ENCODE measurements at places on chromosomes 2 and 18.

- DNase-seq, result no peak
These were observed 81.5 kb downstream of the ZNF407 start for GRCh38 chr18:74679006-74679678.

DNA sequence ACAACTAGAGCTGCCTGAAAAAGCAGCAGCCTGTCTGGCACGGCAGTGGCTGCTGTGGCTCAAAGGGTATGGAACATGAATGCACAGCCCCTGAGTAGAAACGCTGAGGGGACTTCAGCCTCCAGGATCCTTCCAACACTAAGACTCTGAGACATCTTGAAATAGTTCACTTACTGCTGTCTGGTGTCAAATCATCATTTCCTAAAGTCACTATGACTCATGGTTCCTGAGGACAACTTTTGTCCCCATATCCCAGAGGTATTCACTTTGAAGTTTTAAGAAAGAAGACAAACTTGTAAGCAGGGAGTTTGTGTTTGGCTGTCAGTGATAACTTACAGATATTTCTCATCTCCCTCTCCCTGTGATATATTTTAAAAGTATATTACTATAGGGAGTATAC lies 33.3 kb upstream of the NEB start:
- no peak for DNase-seq

DNA sequence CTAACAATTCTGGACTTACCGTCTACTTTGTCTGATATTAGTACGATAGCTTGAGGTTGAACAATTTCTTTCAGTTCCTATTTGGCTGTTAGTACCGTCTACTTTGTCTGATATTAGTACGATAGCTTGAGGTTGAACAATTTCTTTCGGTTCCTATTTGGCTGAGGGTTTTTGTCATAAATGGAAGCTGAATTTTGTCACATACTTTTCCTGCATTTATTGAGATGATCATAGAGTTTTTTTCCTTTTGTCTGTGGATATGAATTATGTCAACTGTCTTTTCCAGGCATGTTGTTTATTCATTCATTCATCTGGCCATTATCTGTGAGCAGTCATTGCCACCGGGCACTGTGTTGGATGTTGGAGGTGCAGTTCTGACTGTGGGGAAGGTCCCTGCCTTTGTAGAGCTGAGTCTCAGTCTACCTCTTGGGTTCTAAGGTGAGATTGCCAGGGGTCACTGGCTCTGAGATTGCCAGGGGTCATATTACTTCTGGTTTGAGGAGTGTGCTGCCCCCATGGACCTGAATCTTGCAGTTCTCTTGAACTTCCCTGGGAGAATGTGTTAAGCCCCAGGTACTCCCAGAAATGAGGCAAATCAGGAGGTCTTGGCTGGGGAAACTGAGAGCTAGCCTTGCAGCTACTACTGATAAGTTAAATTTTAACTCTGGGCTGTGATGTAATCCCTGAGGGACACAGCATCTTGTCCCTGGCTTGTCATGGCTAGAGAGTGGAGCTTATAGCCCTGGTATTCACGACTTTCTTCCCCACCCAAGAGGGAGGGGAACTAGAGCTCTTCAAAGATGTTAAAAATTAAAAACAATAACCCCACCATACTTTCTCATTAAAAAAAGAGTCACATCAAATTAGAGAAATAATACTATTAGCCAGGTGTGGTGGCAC lies 89.1 kb upstream of the MBOAT2 start:
- DNase-seq, result no peak

DNA sequence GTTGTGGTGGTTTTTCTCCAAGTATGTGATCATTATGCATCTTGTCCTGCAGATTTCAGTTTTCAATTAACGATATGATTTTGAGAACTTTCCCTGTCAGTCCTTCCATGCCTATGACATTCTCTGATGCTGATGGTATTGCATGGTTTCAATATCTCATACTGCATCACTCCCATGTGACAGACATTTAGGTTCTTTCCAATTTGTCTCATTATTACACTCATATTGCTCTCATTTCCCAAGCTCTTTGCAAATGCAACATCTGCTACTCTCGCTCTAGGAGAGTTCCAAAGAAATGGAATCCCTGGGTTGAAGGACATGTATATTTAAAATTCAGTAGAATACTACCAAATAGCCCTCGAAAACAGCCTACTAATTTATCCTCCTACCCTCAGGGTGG lies 125.5 kb downstream of the MARCHF4 start:
- DNase-seq, result no peak

DNA sequence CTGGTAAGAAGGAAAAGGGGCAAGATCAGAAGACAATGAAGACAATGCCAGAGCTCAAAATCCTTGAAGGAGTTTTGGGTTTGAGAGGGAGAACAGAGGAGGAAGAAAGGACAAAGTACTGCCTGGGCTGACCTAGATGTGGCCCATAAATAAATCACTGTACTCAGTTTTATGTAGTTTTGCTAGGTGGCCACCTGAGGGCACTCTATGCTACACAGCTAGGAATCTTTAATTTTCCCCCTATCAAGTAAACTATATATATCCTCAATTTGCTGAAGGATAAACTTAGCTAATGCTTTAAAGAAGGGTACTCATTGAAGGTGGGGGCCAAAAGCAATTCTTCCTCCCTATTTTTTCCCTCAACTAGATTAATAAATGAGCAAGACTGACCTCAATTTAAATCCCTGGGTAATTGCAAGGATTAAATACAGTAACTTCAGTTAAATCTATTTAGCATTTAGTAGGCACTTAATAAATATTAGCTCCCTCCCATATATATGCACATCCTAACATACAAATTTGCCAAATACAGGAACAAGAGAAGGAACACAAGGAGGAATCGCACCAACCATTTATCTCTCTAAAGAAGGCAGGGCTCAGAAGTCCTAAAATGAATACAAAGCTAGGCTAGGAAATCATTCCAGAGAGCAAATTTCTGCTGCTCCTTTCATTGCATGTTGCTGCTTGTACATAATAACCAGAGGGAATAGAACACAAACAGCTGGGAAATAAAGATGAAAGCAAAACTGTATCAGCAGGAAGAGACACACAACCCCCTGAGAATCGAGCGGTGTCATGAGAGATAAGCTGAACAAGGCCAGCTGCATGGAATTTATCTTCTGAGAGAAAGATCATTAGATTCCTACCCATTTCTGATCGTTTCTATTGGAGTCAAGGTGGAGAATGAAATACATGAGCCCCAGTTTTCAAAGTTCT lies 540.1 kb downstream of the NRXN1 start:
- DNase-seq, result peak; percentile 20

GRCh38 chr2:121898483-121898882 lies 143.0 kb downstream of the TSN start:
- no peak for DNase-seq

GRCh38 chr2:102337012-102337411 lies 18.6 kb upstream of the IL18R1 start:
- DNase-seq, result no peak

GRCh38 chr18:68740966-68741365 lies 26.1 kb upstream of the TMX3 start:
- no peak for DNase-seq

DNA sequence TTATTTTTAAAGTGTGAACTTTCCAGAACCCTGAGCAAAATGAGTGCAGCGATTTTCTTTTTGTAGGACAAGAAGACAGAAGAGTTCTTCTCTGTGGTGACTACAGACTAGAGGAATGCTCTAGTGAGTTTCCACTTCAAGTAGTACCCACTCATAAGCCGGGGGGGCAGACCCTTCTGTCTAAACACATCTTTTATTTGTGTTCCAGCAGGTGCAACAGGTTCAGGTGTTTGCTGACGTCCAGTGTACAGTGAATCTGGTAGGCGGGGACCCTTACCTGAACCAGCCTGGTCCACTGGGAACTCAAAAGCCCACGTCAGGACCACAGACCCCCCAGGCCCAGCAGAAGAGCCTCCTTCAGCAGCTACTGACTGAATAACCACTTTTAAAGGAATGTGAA lies 25.2 kb downstream of the PTRHD1 start:
- DNase-seq, result no peak

- no peak for DNase-seq
These were observed 15.8 kb downstream of the HS1BP3 start for GRCh38 chr2:20635113-20635510.

DNA sequence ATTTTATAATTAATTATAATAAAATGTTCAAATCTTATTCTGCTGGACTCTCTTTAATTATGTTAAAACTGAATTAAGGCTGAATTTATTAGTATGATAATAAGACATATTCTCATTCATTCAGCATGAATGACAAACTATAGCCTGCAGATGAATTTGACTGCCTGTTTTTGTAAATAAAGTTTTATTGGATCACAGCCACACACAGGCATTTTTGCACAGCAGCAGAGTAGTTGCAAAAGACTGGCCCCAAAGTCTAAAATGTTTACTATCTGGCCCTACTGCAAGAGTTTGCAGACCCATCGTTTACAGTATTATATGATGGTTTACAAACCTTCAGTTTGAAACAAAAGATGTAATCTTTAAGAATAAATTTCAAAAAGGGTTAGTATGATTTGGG lies 58.6 kb downstream of the RMDN2 start:
- no peak for DNase-seq

DNA sequence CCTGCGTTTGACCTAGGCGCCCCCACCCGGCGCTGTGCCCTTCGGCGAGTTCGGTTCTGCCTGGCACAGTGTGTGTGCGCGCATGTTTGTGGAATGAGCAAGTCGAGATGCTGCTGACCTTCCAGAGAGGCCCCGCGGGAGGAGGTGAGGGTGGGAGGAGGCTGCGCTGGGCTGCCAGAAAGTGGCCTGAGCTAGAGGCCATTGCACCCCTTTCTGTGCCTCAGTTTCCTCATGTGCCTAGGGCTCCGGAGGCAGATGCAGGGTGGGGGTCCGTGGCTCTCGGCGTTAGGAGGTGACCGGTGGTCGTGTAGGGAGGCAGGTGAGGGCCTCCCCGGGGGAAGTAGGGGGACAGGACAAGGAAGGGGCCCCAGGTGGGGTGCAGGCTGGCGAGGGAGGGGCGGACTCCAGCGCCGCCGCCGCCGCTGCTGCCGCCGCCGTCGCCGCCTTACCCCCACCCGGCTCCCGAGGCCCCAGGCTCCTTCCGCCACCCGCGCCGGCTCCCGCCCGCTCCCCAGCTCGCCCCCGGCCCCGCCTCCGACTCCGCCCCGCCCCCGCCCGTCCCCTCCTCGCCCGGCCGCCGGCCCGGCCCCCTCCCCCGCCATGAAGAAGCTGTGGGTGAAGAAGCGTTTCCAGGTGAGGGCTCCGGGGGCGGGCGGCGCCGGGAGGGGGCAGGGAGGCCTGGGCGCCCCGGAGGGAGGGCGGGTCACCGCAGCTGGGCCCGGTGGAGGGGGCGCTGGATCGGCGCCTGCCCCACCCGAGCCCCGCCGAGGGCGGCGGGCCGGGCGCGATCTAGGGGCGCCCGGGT lies 7.0 kb downstream of the SPEG start:
- DNase-seq, result peak; percentile 64

DNA sequence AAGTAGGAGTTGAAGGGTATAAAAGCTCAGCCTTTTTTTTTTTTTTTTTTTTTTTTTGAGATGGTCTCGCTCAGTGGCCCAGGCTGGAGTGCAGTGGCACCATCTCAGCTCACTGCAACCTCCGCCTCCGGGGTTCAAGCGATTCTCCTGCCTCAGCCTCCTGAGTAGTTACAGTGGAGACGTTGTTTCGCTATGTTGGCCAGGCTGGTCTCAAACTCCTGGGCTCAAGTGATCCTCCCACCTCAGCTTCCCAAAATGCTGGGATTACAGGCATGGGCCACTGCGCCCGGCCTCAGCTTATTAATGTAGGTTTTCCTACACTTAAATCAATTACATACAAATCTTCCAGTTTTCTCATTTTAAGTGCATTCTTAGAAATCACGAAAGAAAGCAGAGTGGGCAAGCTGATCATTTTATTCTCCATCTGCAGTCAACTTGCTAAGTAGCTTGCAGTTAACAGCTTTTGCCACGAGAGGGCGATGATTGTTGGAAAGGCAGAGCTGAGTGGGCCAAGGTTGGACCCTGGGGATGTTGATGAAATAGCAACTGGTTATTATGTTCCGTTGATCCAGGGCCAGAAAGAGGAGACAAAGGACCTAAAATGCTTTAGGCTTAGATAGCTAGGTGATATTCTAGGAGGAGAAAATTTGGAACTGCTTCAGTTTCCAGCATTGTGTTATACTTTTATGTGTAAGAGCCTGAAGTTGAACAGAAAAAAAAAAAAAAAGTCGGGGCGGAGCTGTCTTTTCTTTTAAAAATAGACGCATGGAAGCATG lies 234.4 kb upstream of the EPAS1 start:
- peak; percentile 70 for DNase-seq

GRCh38 chr2:66890166-66890742 lies 455.3 kb downstream of the MEIS1 start:
- DNase-seq, result no peak

- DNase-seq, result no peak
These were observed 39.6 kb upstream of the LDLRAD4 start for GRCh38 chr18:13178976-13179375.

GRCh38 chr2:28516950-28517349 lies 21.1 kb downstream of the PLB1 start:
- DNase-seq, result no peak

DNA sequence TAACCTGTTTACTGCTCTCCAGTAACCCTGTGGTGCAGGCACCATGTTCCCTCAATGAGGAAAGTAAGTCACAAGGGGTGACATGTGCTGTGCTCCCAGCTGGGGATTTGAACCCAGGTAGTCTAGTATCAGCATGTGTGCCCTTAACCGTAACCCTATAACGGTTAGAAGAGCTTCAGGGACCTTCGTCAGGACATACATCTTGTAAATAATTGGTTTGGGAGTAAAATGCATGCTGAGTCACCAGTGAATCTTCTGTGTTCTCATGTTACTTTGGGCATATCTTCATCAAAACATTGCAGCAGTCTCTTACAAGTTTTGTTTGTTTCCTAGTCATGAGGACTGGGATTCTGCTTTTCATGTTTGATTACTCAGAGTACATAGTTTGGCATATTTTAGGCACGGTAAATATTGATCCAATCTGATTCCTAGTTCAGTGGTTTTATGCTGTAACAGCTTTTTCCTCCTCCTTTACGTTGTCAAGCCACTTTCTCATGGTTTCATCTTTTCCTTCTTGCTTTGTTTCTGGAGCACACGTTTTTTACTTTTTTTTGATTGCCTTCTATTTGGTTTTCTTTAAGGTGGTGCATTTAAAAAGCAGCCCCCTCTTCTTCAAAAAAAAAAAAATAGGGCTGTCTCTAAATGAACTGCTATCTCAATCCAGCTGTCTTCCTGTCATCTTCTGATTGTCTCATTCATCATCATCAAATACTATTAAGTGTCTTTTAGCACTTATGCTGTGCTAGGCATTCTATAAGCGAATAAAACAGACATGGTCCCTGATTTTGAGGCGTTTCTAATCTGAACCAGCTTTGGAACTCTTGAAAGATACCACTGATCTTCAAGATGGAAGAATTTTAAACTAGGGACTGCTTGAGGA lies 50.4 kb downstream of the CLIP4 start:
- no peak for DNase-seq

GRCh38 chr2:234139755-234140154 lies 89.3 kb downstream of the SPP2 start:
- no peak for DNase-seq

- no peak for DNase-seq
These were observed 302.7 kb upstream of the ZC3H15 start for GRCh38 chr2:186183406-186183805.

Data from CD4-positive, alpha-beta T cell treated with Interleukin-17A for 1 hour (primary cell).